ENCODE measurements at places on chromosomes 1 and 21.

GRCh38 chr1:193856261-193856660, 669.8 kb upstream of the B3GALT2 start:
- DNase-seq = no peak

GRCh38 chr1:40984531-40984930, 5.0 kb downstream of the CTPS1 start:
- DNase-seq = no peak

GRCh38 chr1:178723546-178723945, 1.5 kb upstream of the RALGPS2 start:
- no peak for DNase-seq

GRCh38 chr1:183129921-183130690, 56.0 kb upstream of the LAMC2 start:
- no peak for DNase-seq

DNA sequence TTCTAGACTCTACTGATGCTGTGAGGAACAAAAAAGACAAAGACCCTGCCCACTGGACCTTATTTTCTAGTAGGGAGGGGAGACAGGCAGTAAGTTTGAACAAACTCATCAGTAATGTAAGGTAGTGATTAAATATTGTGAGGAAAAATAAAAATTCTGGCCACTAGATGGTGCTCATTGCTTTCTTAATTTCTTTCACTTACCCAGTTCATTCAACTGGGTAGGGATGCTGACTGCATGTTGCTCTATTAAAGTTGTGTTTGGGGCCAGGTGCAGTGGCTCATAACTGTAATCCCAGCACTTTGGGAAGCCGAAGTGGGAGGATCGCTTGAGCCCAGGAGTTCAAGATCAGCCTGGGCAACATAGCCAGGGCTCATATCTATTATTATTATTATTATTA, 6.3 kb upstream of the KYAT3 start:
- peak; percentile 76 for DNase-seq

- DNase-seq = no peak
These were observed 300.7 kb downstream of the SIPA1L2 start for GRCh38 chr1:232329103-232329813.

- DNase-seq = no peak
These were observed at the start of gene B3GALT2 for GRCh38 chr1:193185901-193186731. B3GALT2 (minus strand) TSS chr1:193186613; CDS start chr1:193181562, 5,051 bp downstream.

- no peak for DNase-seq
These were observed 19.8 kb downstream of the SERINC2 start for GRCh38 chr1:31432592-31433395.

DNA sequence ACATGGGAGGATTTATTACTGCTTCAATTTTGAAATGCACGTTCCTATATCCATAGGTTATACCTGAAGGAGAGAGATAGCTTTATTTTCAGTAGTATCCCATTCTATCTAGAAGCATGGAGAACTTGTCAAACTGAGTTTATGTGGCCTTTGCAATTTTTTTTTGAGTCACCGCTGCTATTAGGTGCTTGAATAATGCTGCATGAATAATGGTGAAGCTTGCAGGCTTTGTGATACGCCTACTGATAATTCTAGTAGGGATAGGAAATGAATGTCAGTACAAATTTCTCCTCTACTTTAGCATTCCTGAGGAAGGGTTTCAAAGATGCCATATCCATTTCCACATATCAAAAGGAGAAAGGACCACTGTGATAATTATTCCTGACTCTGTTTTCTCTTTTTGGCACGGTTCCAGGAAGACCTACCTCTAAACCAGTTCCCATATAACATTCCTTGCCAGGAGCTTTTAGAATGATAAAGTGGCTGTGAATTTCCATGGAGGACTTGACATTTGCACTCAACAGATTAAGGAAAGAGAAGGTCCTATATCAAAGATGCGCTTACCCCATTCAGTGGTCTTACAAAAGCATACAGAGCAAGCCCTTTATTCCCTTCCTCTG, 83.5 kb downstream of the SPATA46 start:
- DNase-seq = no peak

DNA sequence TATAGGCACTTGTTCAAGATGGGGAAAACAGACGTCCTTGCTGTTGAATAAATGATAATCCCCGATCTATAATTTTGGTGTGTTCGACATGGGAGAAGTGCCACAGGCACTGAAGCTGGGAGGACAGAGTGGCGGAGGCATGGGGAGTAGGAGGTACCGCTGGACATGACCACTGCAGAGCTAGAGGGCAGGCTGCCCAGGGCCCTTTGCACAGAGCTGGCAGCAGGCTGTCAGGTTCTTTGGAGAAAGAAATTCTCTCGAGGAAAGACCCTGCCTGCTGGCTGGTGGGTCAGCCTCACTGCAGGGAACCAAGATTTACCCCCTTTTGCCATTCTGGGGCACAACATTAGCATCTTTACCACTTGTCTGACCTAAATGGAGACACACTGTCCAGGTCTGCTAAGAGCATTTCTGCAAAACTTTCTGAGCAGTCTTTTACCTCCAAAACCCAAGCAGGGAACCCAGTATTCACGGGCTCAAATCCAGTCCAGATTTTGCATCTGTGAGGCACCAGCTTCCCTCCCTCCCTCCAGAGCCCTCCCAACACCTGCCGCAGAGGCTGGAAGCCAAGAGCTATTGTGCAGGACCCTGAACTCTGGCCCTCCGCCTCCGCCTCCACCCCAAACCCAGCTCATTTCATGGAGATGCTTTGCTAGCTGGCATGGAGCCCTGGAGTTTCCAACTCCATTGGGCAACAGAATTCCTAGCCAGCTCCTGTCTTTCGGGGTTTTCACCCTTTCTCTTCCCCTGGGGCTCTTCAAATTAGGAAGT, 142.3 kb downstream of the PLXNA2 start:
- peak; percentile 96 for DNase-seq

GRCh38 chr1:178263341-178263740, 169.4 kb downstream of the RASAL2 start:
- DNase-seq = no peak

DNA sequence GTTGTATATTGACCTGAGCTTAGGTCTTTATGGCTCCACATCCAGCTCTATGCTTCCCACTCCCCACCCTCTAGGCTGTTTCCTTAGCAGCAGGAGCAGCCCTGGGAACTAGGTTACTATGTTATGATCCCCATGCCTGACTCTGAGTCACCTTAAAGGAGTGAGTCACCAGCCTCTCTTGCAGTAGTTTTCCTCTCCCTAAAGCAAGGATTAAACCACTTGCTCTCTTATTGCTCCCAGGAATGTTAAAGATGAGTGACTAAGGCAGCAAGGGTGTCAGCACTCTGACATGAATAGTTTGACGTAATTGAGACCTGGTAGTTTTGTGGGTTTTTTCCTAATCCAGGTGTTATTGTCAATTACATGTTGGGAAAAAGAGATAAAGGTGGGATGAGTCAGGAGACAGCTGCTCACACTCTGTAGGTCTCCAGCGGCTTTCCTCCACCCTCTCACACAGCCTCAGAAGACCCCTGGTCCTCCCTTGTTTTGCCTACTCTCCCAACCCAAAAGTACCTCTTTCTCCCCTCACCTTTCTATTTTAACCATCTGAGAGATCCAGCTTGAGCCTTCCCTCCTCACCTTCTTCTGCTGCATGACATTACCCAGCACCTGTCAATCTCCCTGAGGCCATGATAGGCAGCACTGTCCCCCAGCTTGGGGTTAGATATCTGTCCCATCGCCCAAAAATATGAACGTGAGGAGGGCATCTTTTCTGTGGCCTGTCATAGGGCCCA, 369.1 kb upstream of the VAMP3 start:
- DNase-seq = no peak

- no peak for DNase-seq
These were observed 65.0 kb downstream of the RGS5 start for GRCh38 chr1:163137556-163138265.

- DNase-seq = no peak
These were observed 15.0 kb downstream of the TM2D1 start for GRCh38 chr1:61709908-61710289.

DNA sequence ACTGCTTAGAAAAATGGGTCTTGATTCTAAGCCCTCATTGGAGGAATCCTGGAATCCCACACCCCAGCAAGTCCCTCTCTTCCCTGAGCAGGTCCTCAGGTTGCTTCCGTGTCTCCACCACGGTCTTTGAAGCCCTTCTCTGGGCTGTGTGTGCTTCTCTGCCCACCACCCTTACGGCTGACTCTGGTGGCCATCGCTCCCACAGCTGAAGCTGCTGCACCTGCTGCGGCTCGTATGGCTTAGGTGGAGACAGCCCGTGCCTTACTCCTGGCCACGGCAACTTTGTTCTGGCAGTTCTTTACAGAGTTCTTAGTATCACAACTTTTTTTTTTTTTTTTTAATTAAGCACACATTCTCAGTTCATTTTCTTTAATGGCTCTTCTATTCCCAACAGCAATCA, 10.9 kb upstream of the KIF26B start:
- DNase-seq = no peak

DNA sequence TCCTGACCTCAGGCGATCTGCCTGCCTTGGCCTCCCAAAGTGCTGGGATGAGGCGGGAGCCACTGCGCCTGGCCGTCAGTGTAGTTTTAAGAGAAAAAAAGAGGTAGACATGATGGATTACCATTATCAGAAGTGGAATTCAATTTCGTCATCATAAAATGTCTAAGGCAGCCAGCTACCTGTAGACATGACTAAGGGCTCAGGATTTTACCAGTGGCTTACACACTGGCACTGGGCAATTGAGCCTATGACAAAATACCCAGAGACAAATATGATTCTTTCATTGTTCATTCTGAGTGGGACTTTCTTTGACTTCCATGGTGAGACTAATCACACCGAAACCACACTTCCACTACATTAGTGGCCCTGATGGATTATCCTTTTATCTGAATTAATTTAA, 181.5 kb downstream of the GABPA start:
- no peak for DNase-seq

DNA sequence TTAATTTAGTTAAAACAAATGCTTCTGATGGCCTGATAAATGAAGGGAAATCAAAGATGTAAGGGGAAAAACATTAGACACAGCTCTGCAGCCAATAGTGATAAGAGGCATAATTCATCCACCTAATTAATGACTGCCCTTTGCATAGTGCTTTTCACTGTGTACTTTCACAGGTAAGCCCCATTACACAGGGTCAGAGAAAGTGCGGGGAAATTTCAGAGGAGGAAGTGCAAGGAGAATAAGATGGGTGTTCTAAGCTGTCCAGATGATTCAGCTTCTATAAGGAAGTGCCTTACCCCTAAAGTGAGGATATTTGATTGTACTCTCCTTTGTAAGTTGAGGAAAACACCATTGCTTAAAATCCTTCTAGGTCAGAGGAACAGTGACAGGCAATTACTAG, 88.0 kb downstream of the NR5A2 start:
- DNase-seq = no peak

DNA sequence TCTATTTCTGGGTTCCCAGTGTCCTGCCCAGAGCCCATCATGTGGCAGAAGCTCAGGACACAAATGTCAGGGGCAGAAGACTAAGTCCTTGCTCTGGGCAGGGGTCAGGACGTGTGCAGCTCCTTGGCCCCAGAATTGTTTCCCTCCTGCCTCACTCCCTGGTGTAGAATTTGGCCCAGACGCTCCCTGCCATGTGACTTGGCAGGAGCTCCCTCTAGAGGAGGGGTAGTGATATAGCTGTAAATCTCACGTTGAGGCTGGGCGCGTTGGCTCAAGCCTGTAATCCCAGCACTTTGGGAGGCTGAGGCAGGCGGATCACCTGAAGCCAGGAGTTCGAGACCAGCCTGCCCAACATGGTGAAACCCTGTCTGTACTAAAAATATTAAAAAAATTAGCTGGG, 91.2 kb downstream of the UBIAD1 start:
- DNase-seq = no peak

DNA sequence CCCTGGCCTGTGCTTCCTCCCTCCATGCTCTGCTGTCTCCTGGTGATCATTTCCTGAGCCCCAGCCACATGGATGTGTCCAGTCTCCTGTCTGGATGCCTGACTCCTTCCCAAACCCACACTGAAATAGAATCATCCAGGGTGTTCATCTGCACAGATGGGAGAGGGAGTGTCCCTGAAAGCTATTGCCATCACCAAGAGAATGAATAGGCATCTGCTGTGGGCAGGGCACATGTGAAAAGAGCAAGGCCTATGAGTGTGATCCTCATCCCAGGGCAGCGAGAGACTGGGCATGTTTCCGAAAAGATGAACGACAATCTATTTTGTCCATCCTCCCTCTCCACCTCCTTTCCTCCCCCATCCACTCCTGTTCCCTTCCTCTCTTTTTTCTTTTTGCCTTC, 5.0 kb downstream of the IGSF21 start:
- DNase-seq = no peak

DNA sequence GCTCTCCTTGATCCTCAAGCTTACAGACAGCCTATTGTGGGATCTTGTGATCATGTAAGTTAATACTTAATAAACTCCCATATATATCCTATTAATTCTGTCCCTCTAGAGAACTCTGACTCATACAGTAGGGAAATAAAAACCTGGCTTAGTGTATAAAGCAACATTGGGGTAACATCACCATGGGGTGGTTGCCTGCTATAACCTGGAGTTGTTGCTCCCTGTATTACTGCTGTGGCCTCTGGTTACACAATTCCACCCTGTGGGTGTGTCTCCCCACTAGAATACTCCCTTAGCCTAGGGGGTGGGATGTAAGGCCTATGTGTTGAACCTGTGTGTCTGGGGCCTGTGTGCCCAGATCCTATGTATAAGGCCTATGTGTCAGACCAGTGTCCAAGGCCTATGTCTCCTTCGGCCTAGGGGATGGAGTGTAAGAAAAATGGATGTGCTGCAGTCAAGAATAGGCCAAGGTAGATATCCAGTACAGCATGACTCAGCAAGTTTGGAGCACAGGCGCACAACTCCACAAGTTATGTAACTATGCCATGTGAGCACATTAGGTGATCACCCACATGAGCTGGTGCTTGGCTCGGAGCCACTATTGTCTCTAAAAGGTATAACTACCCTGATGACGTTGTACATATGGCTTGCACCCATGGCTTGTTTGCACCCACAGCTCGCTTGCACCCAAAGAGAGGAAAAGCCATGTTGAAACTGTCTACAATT, 96.8 kb upstream of the C1orf21 start:
- peak; percentile 3 for DNase-seq

DNA sequence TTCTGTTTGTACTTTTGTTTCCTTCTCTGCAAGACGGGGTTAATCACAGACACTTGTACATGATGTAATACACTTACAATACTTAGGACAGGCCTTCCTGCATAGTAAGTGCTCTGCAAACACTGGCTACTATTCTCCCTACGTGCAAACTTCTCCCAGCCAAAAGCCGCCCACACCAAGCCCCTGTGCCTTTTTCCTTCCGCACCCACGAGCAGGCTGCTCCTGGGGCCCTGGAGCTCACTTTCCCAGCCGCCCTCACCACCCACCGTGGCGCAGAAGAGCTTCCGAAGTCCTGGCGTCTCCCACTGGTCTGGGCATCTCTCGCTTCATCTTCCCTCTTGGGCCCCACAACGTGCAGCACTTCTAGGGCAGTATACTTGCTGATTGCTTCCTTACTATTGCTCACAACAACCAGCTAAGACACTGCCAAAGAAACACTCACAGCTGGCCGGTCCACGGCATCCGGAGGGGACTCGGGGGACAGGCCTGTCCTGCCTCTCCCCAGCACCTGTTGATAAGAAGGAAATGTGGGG, 22.5 kb upstream of the GPR157 start:
- DNase-seq = no peak

GRCh38 chr1:75615613-75616435, 4.9 kb upstream of the SLC44A5 start:
- peak; percentile 44 for DNase-seq

GRCh38 chr1:101323535-101323934, 86.7 kb downstream of the S1PR1 start:
- no peak for DNase-seq

All from NCI-H1105 (cell line).